Stimulated activated CD8-positive, alpha-beta memory T cell treated with anti-CD3 and anti-CD28 coated beads, Interleukin-15, amount 100 ng/mL, for 4 hours (primary cell): ENCODE measurements at places on chromosomes 16 and 17.

- no peak for DNase-seq
Observed at GRCh38 chr17:70073310-70073709, 1.7 kb upstream of the KCNJ16 start.

- no peak for DNase-seq
Observed at GRCh38 chr17:68199837-68200688, 47.8 kb upstream of the AMZ2 start.

- DNase-seq = no peak
Observed at GRCh38 chr17:17425591-17425990, 51.2 kb upstream of the MED9 start.

GRCh38 chr17:62760059-62760944 lies 47.8 kb downstream of the MARCHF10 start:
- no peak for DNase-seq

GRCh38 chr17:27282054-27282551 lies 11.8 kb upstream of the WSB1 start:
- no peak for DNase-seq

- no peak for DNase-seq
Observed at GRCh38 chr17:17455173-17455572, 21.6 kb upstream of the MED9 start.

- DNase-seq = no peak
Observed at GRCh38 chr17:35449371-35449931, 885 bp upstream of the SLFN13 start.
